ENCODE measurements at places on chromosomes 2 and 18. TPM values are rescaled to one million over a fixed set of nuclear protein-coding genes. Genes with fewer than 3 reads are reported as not detected.

NDUFAF7 gene
- total RNA-seq: 12.6 TPM

RNF125 gene
- 5.3 TPM for total RNA-seq

ASXL3 gene
- 0.57 TPM for total RNA-seq

CACNB4 gene
- total RNA-seq: 6.1 TPM

ZBTB7C gene
- 51.9 TPM for total RNA-seq

DNA sequence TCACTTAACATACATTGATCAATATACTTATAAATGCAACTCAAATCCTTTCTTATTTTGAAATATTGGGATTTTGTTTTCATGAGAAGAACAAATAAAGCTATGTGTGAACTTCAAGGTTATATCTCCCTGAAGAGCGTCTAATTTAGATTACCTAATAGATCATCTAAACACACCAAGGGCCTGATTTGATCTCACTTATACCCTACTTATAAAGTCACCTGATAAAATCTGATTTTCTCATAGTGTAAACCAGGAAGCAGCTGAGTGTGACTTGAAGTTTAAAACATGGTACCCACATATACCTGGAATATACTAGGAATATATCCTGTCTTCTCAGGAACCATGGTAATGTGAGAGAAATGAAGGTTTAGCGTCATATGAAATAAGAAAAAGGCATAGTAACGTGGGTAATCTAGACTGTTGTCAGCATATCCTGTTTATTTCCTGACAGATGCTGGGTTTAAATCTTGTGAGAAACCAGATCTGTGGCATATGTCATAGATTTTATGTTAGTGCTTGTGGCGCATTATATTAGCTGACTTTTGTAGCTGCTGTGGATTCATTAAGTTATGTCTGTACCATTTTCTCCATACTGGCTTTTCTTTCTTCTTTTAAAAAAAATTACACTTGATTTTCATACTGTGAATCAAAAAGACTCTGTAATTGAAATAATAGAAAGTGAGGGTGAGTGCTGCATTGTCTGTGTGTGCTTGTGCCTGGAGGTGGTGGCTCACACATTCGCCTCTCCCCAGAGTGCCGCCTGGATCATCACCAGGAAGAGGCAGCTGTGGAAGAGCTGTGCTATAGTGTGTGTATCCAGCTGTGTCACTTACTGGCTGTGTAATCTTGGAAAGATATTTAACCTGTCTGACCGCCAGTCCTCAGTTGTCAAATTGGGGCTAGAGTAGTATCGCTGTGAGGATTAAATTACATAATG lies 164.0 kb downstream of the MYO3B start:
- no peak overlapping the region for H3K27ac ChIP-seq
- H3K4me1 ChIP-seq: no peaks in the 10 kb centered on the region
- no peaks in the 10 kb centered on the region for H3K36me3 ChIP-seq
- DNase-seq: no peak

DNA sequence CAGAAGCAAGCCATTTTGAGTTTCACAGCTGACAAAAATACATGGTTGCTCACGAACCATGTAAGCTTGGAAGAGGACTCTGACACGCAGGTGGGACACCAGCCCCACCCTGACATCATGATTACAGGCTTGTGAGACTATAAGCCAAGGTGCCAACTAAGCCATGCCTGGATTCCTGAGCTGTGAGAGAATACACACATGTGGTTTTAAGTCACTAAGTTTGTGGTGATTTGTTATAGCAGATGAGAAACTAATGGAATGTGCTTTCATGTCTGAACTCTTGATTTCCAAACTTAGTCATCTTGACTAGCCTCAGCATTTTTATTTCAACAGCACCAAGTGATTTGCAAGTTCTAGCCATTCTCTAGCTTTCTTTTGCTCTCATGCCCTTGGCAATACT lies 676.1 kb upstream of the CELF4 start:
- H3K27ac ChIP-seq: no peak overlapping the region
- DNase-seq: no peak
- H3K27me3 ChIP-seq: no peaks in the 10 kb centered on the region
- peaks cover 4% of the 10 kb centered on the region for H3K4me1 ChIP-seq

DNA sequence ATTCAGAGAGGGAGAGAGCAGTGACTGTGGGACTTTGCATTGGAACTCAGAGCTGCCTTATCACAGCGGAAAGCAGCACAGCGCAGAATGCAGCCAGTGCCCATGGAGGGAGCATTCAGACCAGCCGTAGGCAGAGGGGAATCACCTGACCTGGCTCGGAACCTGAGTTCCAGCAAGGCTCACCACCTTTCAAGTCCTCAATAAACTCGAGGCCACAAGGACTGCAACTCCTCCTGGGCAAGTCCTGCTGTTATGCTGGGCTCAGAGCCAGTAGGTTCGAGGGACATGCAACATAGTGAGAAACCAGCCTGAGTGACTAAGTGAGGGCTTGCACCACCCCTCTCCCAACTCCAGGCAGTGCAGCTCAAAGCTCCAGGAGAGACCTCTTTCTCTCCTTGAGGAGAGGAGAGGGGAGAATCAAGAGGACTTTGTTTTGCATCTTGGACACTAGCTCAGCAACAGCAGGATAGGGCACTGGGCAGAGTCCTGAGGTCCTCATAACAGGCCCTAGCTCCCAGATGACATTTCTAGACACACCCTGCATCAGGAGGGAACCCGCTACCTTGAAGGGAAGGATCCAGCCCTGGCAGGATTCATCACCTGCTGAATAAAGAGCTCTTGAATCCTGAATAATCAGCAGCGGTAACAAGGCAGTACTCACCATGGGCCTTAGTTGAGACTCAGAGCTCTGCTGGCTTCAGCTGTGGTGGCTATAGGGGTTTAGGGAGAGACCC lies 136.8 kb upstream of the OTOS start:
- H3K27ac ChIP-seq: no peak overlapping the region
- peaks cover 7% of the 10 kb centered on the region for H3K4me1 ChIP-seq
- H3K27me3 ChIP-seq: no peaks in the 10 kb centered on the region
- no peak for DNase-seq

DNA sequence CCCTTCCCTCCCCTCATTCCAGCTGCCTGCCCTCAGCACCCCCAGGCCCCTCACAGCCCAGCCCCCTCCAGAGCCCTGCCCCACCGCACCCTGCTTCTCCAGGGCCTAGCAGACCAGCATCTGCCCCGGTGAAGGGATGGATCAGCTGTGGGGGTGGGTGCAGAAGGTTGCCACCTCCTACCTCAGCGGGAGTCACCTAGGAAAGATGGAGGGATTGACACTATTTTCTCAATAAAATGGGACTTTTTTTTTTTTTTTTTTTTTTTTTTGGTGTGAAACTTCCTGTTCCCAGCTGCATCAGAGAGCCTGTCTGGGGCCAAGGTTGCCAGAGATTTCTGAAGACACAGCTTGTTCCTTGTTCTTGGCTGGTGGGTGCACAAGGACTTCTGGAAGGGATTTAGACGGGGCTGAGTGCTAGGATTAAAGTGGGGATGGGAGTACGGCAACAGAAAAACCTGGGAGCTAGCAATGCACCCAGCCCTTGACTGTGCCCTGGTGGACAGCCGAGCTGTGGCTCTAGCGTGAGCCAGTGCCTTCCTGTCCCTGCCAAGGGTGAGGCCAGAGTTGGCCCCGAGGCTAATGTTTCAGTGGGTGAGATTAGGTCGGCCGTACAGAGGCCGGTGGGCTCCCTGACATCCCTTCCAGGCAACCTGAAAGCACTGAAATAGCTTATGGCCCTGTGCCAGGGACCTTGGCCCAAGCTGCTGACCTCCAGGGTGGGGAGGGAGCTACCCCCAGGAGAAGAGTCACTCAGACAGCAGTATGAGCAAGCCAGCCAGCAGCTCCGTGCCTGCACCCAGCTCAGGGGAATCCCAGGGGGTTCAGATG lies 4.6 kb downstream of the B3GNT7 start:
- H3K4me1 ChIP-seq: peaks cover 32% of the 10 kb centered on the region
- DNase-seq: no peak

Measured in esophagus squamous epithelium (tissue), 5 donors.